Dorsolateral prefrontal cortex (tissue), 122 donors: ENCODE measurements at places on chromosomes 12 and 14.

DNA sequence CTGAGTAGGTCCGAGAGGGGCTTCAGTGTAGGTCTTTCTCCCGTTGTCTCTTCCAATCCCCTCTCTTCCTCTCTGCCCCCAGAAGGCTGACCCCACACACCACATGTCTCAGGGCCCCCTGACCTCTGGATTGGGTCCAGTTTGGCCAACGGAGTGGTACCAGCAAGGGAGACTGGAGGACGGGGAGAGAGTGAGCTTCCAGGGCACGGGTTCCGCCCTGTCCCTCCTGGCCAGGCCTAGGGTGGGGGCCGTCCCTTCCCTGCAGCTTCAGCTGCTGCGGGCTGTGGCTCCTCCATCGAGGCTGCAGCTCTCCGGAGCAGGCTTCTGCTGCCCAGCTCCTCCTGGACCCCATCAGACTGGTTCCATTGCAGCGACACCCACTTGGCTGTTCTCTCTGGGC lies 17.4 kb downstream of the FZD10 start:
- DNase-seq = no peak

- DNase-seq = no peak
These were observed 83.8 kb downstream of the SRGAP1 start for GRCh38 chr12:63928305-63928704.

DNA sequence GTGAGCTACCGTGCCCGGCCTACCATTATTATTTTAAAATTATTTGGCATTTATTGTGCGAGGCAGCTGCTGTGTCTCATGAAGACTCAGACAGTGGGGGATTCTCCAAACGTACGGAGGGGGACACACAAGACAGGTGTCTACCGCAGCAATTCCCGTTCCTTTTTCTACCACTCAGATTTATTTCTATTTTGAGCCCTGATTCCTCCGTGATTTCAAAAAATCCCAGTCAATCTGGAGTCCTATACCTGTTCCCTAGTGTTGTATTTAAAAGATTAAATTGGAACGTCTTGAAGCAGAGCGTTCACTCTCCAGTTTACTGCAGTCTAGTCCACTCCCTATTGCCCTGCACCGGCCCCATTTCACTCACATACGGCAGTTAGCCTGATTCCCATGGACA lies 97.9 kb downstream of the AACS start:
- no peak for DNase-seq

DNA sequence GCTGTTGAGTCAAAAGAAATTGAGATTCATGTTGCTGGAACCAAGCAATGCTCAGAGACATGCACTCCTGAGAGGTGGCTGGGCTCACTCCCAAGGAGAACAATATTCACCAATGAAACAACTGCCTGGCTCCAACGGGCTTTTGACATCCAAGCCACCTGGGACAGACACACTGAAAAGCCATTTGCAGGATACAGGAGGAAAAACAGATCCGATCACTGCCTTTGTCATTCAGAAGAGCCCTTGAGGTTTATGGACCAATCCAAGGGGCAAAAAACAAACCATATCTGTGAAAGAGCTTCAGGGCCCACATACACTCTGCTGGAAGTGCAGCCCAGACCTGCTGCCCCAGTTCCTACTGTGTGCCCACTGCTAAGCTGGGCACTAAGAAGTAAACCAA lies 277.5 kb downstream of the NUAK1 start:
- no peak for DNase-seq
